Nucleus accumbens (tissue), 56 donors: ENCODE measurements at places on chromosomes 3 and 15.

DNA sequence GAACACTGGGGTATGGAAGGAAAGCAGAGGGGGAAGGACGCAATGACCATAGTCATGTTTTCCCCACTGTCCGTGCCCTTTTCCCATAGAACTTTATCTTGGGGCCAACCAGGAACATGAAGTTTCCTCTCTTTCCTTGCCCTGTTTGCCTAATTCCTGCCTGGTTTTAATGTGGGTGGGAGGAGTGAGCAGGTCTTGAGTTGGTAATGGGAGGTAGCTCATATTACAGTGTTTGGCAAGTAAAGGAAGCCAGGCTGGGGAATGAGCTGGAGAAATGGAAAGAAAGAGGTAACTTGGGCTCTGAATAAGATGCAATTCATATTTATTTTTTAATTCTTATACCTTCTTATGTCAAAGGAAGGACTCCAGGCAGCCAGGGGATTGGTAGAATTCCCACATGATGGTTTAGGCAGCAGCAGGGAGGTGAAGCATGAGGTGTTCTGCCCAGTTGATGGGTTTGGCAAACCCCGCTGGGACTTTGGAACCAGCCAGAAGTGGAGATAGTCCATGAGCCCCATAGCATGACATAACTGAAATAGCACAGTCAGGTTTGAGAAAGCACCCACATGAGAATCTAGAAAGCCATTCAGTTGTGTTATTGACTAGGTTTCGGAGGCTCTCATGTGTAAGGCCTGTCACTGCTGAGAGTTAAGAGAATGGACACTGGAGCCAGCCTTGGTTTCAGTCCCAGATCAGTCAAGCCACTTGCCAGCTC is 60.0 kb downstream of the CCK start:
- DNase-seq: no peak

DNA sequence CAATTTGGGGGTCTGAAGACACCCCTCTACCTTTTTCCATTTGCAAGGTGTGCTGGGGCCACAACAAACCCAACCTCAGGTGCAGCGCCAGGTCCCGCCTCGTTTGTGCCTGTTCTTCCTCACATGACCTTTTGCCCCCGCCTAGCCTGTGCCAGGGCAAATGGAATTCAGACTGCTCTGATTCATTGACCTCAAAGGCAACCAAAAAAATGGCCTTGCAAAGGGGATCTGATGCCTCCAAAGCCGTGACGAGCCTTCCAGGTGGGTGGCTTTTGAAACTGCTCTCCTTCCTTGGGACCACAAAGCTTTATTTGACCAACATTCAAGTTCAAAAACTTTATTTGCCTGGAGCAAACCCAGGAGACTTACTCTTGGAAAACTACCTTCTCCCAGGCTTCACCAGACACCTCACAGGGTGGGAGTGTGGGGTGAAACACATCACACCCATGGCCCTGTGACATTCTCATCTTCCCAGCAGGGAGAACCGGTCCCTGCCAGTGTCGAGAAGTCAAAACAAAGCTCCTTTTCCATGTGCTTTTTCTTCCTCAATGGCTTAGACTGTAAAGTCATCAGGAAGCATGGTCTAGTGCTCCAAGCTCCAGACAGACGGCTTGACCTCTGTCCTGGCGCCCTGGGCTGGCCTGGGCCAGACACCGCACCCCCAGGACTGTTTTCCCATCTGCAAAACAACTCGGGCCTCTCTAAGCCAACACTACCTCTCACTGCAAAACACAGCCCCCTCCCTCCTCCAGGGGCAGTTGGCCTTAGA is 103.9 kb upstream of the HES1 start:
- no peak for DNase-seq

DNA sequence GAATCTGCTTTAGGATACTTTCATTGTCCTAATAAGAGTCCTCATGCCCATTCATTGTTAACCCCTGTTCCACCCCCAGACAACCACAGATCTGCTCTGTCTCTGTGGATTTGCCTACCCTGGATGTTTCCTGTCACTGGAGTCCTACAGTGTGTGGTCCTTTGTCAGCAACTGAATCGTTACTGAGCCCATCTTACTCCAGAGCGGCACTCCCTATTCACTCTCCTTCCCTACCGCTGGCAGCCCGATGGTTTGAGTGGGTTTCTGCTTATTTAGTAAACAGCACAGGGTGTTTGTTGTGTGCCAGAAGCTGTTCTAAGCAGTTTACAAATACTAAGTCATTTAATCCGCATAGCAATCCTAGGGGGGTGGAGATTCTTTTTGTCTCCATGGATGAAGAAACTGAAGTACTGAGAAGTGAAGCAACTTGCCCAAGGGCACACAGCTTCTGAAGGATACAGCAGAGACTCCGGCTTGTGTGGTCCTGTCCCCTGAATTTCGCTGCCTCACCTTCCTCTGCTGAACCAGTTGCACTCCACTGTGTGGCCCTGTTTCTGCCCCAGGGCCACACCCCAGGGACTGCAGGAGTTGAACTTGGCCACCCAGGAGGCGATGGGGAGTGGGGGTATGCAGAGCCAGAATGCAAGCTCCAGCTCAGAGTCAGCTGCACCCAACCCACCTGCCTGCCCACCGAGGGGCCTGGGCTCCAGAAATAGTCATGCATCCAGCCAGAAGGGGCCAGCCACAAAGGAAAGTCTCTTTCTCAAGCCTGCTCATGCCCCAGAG is 56.5 kb upstream of the SLC6A1 start:
- no peak for DNase-seq

- no peak for DNase-seq
These were observed 89.3 kb downstream of the NR2E3 start for GRCh38 chr15:71899674-71900073.

DNA sequence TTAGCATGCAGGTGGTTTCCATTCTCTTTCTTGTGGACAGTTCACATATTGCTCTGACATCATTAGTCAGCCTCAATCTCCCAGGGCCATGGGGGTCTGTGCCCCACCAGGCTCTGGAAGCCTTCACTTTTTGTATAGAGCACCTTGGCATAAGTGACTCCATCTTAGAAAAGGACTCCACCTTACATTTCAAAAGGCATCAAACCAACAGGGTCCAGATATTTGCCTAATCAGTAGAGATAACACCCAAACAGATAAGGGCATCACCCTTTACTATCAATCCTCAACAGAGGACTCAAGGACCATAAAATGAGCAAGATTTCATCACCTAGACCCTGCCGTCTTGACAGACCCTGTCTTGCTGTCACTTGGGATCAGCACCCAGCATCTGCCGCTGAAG is 35.7 kb upstream of the LCTL start:
- no peak for DNase-seq

DNA sequence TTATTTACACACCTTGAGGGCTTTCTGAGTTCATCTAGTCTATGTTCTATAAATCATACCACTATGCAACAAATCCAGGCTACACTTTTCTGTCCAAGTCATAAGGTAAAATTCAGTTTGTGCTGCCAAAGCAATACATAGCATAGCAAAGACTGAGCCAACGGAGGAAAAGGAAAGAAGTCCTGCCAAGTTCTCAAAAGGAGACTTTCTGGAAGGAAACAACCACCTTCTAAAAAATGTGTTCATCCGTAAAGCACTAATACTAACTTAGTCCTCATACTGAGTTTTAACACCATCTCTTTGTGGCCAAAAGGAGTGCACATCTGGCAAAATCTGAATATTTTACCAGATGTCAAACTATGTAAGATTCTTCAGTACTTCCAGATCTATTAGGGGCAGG is 620.2 kb downstream of the RBMS3 start:
- no peak for DNase-seq

GRCh38 chr15:67782691-67782991 is 42.7 kb upstream of the SKOR1 start:
- DNase-seq: no peak

DNA sequence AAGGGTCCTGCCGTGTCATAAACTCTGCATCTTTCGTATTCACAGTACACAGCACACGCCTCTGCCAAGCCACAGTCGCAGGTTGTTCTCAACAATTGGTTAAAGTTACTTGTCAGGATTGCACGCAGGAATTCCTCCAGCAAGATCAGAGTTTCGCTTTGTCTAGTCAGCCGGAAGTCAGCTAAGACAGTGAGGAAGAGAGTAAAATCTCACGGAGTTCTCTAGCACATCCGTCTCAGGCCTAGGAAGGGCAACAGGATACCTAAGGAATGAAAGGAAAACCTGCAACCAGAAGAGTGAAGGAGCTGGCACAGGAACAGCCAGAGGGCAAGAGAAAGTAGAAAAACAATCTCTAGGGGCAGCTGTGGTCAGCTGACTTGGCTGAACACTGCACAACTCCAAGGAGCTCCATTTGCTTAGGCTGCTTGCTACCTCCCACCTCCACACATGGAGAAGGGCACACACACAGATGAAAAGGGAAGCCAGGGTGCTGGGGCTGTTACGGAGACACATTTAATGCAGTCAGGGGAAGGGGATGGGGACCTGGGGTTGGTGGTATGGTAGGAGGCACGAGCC is 23.7 kb downstream of the RORA start:
- DNase-seq: no peak

- DNase-seq: no peak
These were observed 32.0 kb upstream of the TCF12 start for GRCh38 chr15:56886363-56886931.

- DNase-seq: no peak
These were observed 60.5 kb upstream of the PRR23C start for GRCh38 chr3:139105154-139105702.

DNA sequence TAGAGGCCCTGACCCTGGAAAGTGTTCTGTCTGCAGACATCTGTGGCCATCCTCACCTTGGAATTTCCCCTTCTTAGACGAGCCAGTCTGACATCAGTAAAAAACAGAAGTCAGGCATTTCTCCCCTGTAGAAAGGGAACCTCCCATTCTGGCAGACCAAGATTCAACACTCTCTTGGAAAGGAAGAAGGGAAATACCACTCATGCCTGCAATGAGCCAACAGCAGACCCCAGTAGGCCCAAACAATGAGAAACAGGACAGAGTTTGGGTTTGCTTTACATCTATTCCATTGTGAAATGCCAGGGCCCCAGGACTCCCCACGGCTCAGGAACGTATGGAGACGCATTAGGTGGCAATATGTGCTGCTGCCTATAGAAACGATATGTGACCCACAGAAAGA is 264.0 kb upstream of the NSMCE3 start:
- DNase-seq: no peak

DNA sequence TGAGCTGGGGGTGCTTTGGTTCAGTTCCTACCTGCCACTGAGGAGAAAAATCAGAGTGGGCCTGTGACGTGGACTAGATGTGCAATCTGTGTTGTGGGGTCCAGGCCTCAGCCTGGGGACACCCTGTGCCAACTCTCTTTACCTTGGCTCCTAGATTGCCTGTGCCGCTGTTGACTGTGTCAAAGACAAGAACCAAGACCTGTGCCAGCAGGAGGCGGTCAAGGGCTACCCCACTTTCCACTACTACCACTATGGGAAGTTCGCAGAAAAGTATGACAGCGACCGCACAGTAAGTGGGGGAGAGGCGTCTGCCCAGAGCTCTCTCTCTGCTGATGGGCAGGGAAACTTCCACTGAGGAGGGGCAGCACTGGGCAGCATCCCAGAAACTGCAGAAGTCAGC is 40.6 kb upstream of the SEC22A start:
- DNase-seq: no peak

DNA sequence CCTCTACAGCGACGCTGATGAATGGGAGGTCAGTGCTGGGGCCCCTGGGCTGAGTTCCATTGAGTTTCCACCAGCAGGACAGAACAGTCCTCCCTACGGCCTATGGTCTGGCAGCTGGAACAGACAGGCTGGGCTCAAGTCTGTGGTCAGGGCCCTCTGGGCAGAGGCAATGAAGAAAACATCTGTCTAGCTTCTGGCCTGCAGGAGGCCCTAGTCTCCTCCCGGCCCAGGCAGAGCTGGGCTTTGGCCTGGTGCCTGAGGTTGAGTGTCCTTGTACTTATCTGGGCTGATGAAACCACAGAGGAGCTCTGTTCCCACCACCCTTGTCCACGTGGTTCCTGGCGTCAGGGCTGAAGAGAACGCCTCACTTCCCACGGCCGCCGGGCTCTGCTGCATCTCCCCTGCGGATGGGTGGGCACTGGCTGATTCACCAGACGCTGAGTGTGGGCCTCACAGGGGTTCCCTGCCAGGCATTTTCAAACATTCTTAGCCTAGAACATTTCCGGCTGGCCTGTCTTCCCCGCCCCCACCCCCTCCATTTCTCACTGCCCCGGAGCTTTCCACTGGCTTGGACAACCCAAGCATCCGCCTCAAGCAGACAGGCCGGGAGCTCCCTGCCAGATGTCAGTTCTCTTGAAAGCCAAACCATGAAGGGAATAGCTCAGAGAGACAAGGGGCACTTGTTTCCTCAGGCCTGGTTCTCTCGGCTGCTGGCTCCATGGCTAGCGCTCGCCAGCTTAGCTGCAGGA is 20.3 kb downstream of the PPCDC start:
- peak; percentile 92 for DNase-seq

GRCh38 chr3:7973006-7973405 is 528.6 kb upstream of the LMCD1 start:
- DNase-seq: no peak

DNA sequence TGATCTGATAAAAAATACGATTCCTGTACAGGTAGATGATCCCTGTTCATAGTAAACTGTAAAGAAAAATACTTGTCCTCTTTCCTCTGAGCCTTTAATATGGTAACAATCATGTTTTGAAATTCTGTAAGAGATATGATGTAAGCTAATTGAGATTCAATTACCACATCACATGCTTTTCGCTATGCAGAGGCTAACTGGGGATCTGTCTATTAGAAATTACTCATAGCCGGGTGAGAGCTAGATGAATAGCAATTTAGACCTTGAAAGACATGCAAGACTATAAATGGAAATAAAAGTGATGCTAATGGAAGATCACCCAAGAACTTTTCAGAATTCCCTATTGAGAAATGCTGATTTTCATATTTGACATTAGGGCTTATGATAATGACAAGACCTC is 579.9 kb upstream of the ZNF717 start:
- no peak for DNase-seq

DNA sequence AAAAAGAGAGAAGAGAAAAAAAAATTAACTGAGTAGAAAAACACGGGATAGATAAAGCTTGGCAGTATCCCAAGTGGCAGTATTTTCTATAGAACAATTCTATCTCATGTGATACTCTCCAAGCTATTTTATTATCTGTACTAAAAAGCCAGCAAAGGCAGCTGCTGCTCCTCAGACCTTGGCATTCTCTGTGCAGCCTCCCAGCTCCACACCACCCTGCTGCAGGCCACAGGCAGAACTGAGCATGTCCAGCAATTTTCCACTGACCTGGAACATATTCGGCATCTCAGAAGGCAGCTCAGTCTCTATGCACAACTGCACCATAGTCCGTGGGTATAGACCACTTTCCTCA is 1161.4 kb downstream of the IGSF11 start:
- no peak for DNase-seq

DNA sequence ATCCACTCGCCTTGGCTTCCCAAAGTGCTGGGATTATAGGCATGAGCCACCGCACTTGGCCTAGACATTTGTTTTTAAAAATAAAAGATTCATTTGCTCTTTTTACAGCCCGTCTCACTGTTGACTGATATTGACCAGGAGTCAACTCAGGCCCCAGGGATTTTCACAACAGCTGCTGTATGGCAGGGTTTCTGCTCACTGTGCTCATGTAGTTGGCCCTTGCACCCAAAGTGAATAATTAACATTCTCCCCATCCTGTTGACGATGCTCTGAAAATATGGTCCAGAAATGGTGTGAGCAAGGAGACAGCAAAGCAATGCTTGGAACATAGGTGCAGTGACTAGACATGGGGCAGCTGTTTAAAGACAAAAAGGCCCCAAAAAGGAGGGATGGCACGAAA is 2.9 kb upstream of the CCR5 start:
- DNase-seq: no peak
